Stimulated activated CD8-positive, alpha-beta memory T cell treated with anti-CD3 and anti-CD28 coated beads, Interleukin-15, amount 100 ng/mL, for 4 hours (primary cell): ENCODE measurements at places on chromosomes 12 and 14.

DNA sequence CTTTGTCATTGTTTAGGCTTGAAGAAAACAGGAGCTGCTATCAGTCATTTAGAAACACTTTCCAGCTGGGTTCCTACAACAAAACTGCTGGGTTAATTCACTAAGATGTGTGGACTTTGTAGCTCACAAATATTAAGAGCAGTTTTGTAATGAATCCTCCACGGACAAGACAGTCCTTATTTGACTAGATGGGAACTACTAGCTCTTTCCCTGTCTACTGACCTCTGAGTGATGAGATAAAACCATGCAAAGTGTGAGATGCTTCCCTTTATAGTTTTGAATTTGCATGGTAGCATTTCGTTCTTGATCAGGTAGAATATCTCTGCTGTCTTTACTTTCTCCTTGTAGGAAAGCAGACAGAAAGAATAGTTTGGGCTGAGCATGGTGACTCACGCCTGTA is 72.9 kb upstream of the STXBP6 start:
- DNase-seq: no peak

DNA sequence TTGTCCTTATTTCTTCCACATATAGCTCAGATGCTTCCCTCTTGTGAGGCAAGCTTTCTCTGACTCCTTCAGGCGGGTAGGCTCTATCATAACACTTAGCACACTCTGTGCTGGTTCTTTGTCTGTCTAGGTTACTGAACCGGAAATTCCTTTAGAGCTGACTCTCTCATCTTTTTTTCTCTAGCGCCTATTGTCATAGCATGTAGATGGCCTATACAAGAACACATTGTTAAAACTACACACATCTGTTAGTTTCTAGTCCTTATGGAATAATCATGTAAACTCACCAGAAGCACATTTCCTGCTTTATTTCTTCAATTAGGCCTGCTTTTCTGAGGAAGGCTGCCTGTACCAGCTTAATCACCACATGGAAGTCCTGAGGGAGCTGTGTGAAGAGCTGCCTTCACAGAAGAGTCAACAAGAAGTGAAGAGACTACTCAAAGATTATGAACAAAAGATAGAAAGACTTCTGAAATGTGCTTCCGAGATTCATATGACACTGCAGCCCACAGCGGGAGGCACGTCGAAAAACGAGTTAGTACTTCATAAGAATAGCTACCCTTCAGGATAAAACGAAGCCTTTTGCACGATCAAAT is 143.9 kb downstream of the SYNE2 start:
- no peak for DNase-seq

DNA sequence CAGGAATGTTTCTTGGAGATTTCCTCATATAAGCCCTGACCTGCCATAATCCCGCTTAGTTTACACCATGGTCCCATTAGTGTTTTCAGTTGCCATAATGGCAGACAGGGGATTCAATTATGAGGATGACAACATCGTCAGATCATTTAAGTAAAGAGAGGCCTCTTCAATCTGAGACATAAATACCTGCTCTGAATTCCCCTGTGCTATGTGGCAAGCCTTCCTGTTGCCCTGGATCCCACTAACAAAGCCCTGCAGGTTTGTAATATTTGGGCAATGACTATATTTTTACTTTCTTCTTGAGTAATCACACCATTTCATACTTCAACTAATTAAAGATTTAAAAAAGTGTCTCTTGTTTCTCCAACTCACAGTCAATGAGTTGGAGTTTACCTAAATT is 108.9 kb downstream of the TRAFD1 start:
- DNase-seq: no peak

GRCh38 chr12:74365178-74365964 is 172.3 kb upstream of the ATXN7L3B start:
- no peak for DNase-seq

GRCh38 chr12:50615907-50616296 is 111.1 kb downstream of the DIP2B start:
- no peak for DNase-seq

DNA sequence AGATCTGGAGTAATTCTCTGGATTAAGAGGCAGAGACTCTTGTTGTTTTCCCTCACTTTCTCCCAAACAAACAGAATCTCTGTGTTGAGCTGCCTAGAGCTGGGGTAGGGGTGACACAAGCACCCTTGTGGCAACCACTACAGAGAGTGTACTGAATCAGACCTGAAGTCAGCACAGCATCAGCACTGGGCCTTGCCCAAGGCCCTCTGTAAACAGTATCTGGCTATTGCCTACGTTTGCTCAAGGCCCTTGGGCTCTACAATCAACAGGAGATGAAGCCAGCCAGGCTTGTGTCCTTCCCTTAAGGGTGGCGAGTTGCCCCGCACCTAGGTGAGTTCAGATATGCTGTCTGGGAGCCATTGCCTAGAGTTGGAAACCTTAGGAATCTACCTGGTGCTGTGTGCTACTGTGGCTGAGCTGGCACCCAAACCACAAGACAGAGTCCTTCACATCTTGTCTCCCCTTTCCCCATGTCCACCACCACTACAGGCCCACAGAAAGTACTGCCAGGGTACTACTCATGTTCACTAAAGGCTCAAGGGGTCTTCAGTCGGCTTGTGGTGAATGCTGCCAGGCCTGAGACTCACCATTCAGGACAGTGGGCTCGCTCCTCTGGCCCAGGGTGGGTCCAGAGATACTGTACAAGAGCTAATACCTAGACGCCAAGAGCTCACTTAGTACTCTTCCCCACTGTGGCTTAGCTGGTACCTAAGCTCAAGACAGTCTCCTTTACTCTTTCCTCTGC is 206.8 kb downstream of the SYNE2 start:
- no peak for DNase-seq
